Stimulated activated CD8-positive, alpha-beta memory T cell treated with anti-CD3 and anti-CD28 coated beads, Interleukin-4, amount 100 ng/mL, for 4 hours (primary cell): ENCODE measurements at places on chromosomes 12 and 14.

DNA sequence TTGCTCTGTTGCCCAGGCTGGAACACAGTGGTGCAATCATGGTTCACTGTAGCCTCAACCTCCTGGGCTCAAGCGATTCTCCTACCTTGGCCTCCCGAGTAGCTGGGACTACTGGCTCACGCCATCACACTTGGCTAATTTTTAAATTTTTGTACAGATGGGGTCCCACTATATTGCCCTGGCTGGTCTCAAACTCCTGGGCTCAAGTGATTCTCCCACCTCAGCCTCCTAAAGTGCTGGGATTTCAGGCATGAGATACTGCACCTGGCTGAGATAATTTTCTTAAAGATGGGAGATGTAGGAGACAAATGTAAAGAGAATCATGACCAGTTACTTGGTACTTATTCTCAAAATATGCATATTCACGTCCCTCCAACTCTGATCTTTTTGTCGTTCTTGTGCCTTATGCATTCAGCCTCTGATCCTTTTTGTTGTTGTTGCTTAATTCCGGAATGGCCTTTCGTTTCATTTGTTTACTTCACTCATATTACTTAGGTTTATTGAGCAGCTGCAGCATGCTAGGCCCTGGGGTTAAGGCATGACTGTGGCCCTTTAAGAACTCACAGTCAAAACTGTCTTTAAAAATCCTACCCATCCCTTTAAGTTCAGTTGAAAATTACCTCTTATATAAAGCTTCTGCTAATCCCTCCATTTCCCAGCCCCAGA is 8.9 kb downstream of the RBMS2 start:
- no peak for DNase-seq

DNA sequence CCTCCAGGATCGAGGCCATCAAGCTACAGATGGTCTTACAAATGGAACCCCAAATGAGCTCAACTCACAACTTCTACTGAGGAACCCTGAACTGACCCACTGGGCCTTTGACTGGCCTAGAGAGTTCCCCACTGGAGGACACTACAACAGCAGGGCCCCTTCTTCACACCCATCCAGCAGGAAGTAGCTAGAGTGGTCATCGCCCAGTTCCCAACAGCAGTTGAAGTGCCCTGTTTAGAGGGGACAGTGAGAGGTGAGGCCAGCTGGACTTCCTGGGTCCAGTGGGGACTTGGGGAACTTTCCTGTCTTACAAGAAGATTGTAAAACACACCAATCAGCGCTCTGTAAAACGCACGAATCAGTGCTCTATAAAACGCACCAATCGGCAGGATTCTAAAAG is 247.9 kb upstream of the BTG1 start:
- no peak for DNase-seq

DNA sequence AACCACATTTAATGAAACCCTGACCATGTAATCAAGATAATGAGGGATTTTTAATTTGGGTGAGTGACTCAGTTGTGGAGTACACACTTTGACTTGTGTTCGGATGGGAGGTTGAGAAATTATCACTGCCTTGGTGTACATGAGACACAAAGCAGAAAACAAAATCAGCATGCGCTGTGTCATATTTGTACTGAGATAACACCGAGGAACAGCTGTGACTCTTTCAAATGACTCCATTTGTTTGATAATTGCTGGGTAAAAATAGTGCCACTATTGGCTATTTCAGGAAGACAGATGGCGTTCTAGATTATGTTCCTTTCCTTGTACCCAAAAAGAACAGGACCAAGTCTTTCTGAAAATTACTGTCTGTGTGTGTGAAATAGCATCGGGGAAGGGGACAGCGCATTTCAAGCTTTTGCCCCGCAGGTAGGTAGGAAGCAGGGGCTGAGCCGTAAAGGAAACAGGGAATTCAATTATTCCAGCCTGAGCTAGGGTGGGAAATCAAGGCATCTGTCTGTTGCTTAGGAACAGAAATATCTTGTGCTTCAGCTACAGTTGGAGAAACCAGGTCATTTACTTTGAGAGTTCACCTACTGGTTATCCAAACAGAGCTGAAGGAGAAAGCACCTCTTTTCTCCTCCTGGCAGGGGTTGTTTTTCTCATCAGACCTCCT is 114.3 kb downstream of the SNAPC1 start:
- DNase-seq = no peak

DNA sequence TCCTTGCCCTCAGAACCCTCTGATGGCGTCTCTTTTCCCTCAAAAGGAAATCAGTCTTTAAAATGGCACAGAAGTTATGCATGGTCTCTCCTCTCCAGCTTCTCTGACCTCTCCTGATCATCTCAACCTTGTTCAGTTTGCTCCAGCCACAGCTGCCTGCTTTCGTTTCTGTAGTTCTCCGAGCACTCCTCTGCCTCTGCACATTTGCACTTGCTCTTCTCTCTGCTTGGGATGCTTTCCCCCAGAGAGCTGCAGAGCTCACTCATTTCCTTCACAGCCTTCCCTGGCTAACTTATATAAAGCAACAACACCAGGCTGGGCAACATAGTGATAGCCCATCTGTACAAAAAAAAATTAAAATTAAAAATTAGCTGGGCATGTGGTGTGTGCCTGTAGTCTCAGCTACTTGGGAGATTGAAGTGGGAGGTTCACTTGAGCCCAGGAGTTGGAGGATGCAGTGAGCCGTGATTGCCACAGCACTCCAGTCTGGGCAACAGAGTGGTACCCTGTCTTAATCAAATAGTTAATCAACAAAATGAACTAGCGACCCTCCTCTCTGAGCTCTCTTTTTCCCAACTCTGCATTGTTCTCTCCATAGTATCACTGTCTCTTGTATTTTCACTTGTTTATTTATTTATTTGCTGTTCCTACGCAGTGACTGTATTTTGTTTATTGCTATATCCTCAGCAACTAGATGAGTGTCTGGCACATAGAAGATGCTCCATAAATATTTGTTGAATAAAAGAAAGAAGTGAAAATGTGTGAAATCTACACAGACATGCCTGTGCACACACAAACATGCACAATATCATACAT is 37.7 kb downstream of the PPFIBP1 start:
- DNase-seq = no peak

GRCh38 chr12:122795807-122796206 is 21.4 kb downstream of the CCDC62 start:
- no peak for DNase-seq
